H1 (cell line): ENCODE measurements at places on chromosomes 7 and 10.

- no peak for DNase-seq
These were observed 38.9 kb downstream of the TSPAN14 start for GRCh38 chr10:80492848-80493521.

DNA sequence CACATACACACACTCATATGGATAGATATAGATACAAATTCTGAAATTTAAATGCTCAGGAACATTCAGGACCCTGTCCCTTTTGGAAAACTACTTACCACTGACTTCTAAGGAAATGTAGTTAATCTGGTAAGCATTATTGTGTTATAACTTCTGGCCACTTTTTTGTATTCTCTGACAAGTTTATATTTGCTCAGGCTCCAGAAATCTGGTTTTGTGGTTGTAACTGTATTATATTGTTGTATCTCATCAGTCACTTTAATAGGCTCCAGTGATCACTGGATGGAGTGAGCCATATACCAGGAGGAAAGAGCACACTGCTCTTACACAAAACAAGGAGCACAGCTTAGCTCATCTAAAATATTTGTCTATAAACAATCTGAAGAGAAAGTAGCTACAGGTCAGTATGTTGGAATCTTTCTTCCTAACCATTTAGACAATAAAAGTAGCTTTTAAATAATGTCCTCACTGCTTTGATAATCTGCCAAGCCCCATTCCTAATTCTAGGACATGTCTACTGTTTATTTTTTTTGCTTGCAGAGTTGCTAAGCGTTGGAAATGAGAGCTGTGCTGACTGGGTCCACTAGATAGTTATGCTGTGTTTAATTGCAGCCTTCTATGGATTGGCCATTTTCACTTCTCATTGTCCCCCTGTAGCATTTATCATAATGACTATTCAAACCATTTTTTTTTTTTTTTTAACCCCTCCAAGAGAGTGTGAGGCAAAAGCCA, 43.8 kb downstream of the SMNDC1 start:
- DNase-seq: no peak

DNA sequence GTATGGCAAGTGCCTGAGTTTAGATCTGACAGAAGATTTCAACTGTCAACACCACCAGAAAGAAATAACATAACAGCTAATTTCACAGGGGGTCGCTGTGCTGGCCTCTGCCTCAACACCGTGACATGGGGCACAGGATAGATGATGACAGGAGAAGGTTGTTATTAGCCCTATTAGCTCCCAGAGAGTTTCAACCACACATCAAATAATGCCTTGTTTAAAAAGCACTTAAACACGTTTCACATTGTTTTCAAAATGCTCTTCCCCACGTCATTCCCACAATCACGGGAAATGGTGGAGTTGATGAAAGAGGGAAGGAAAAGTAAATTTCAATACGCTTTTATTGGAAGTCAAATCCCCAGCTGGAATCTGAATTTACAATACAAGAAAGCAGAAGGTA, 184.7 kb downstream of the MAGI2 start:
- no peak for DNase-seq

DNA sequence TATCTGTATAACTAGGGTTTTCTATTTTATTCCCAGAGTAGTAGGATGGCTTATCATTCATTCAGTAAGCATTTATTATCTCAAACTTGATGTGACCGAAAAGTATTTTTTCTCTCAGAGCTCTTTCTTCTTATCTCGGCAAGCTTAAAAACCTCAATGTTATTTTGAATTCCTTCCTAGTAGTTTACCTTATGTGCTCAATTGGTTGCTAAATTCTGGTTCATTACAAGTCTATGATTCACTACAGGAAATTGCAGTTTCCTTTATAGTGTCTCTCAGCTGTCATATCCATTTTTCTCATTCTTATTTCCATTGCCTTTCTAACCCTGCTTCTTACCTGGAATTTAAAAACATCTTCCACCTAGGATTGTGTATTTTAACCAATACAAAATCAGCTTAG, 12.6 kb upstream of the ICA1 start:
- DNase-seq: no peak
